ENCODE measurements at places on chromosomes 6 and 20.
A peak's percentile ranks its signal among the peaks of the same experiment; 100 is the strongest.

GRCh38 chr6:75460681-75461080, 32.9 kb downstream of the FILIP1 start:
- DNase-seq: no peak

DNA sequence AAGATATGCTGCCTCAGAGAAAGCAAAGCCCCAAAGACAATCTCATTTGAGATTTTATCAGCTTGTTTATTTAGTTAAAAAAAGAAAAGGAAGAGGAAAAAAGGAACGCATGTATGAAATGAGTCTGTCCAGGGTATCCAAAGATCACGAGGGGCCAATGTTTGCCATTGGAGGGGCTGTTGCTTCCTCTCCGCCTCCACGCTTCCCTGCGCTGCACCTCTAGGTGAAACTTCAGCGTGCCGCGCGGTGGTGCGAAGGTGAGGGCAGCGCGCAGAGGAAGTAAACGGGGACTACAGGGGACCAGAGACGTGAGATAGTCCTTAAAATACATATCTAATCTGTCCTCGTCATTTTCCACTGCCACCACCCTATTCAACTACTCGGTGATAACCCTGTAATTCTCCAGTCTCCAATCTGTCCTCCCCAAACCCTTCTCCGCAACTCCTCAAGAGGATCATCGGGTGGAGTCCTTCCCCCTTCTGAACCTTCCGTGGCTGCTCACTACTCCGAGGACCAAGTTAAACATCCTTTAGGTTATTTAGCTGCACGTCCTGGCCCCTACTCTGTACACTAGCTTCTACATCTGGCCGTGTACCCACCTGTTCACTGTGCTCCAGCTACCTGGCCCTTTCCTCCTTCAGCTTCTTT, 1.1 kb upstream of the DCBLD1 start:
- DNase-seq: no peak

- no peak for DNase-seq
These were observed 36.4 kb upstream of the FKBP1A start for GRCh38 chr20:1429143-1429728.

GRCh38 chr6:159098636-159099106, 53.9 kb upstream of the TAGAP start:
- no peak for DNase-seq

DNA sequence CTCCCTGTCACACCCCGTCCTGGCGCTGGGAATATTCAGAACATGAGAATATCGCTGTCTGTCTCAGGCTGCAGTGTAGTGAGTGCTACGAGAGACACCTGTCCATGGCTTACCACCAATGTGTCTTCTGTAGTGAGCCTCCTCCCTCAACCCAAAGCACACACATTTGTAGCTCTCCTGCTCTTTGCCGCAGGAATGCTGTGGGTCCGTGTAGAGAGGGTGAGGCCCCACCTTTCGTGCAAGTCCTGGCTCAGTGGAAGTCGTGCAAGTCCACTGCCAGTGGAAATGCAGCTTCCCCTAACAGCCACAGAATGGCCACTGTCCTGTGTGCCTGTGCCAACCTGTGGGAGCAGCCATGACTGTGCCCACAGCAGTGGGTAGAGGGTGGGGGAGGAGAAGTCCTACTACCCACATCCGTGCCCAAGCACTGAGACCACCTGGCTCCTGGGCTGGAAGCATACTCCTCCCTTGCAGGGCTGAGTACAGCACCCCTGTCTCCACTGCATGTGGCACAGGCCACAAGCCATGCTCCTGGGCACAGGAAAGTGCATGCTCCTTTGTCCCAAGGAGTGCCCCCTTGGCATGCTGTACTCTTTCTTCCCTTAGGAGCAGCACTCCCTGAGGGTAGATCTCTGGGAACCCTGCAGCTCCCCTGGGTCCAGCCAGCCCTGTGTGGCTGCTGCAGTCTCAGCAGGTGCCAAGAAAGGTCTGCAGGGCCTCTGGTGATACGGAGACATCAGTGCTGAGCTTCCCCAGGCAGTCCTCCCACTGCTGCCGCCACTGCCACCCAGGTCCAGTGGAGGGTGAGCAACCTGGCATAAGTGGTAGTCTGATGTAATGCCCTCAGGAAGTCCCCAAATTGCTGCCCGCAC, 28.0 kb downstream of the IGF2R start:
- no peak for DNase-seq

DNA sequence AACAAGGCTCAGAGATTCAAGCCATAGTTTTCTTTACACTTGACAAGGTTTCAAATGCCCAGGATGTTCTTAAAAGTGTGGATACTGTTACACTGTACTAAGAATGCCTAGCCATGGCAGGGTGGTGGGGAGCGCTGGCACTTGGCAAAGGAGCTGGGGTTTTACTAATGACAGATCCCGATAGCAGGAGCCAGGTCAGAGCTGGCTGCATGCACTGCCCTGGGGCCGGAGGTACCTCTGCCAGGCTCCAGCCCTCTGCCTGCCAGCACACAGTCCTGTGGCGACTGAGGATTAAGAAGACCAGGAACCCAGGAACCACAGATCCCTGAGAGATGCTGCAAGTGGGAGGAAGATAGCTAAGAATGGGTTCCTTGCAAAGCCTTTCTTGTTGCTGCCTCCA, 260.3 kb downstream of the ALDH8A1 start:
- no peak for DNase-seq

- DNase-seq: no peak
These were observed 303.0 kb downstream of the PAX1 start for GRCh38 chr20:22008456-22008855.

DNA sequence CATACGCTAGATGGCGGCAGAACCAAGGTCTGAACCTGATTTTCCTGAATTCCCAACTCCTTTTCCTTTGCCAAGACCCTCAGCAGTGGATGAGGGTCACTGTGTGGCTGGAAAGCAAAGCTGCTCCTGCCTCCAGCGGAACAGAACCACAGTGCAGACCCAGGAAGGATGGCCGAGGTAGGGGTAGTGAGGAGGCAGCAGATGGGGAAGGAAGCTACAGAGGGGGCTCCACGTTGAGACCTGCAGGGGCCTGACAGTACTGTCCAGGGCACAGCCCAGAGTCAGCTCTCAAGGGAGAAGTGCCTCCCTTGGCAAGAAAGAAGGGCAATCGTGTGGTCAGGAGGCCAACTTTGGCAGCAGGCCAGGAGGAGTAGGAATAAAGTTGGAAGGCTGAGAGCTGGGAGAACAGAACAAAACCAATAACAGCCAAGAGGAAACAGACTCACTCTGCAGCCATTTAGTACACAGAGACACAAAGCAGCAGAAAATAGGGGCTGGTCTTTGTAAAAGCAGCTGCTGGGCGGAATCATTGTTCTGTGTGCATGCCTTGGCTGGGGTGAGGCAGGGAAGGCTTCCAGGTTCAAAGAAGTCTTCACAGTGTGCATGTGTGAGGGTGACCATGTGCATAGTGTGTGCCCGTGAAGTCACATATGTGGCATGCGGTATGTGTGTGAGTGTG, 3.1 kb downstream of the GABRR2 start:
- DNase-seq: no peak

DNA sequence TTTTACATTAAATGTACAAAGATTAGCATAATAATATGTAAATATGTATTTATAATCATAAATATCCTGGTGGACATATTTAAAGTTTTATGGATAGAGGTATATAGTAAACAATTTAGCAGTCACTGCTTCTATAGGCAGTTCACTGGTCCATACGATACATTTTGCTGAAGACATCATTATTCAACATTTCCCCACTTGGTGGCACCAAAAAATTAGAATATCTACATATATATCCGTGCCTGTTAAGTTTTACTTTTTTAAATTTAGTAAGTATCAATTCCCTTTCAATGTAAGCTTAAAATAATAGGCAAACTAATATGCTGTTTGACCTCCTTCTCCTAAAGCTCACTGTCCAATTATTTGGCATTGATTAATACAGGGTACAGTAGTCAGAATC, 64.2 kb downstream of the LMBRD1 start:
- no peak for DNase-seq

DNA sequence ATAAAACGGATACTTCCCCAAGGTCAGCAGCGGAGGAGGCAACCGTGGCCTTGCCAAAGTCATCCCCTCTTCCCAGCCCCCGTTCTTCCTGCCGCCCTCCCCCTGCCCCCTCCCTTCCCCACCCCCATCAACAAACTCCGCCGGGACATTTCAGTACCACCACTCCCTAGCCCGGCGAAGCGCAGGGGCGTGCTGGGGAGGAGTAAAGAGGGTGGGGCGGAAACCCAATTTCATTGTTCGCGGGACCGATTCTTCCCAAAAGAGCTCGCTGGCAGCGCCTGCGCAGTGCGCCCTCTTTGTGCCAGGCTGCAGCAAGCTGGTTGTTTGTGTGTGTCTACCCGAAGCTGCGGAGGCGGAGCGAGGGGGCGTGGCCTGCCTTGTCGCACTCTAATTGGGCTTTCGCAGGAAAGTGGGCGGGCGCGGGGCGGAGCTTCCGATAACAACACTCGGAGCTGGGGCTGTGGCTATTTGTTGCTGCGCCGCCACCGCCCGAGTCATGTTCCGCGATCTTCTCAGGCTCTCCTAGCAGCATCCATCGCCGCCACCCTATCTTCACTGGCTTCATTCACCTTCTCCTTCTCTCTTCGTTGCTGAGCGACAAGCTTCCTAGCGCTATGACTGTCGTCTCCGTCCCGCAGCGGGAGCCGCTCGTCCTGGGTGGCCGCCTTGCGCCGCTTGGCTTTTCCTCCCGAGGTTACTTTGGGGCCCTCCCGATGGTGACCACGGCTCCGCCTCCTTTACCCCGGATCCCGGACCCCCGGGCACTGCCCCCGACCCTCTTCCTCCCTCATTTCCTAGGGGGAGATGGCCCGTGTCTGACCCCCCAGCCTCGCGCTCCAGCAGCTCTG, at the start of gene PNRC1:
Gene PNRC1, plus strand, starts transcription at position 471 of the 848 bp plus-strand sequence. Its CDS starts 144 bp downstream, at position 615.
- DNase-seq: peak; percentile 100

DNA sequence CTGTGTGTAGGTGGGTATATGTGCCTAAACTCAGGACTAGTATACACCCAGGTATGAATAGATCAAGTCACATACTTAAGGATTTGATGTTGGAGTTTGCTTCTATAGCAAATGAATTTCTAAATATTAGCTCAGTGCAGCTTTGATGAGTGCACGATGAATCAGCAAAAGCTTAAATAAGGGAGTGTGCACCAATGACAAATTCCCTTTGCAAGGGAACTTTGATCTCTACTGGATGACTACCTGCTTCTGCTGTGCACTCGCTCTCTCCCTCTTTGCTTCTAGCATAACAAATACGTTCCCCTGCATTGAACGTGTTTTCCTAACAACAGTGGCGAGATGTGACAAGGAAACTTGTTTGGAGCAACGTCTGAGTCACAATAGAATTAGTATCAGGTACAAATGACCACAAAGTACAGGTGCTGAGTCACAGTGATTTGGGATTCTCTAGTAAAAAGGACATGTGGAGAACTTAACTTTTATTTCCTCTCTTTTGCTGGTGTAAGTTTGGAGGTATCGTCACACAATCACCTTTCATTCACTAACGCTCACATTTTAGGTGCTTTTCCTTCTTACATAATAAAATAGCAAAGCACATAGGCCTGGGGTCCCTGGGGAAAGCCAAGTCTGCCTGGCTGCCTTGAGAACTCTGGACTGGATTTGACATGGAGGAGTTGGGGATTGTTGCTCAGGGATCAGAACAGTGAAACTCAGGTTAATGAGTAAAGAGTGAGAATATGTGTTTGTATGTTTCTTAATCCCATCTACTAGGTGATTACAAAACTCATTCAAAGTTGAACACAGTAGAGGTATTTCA, 49.7 kb downstream of the KLHL31 start:
- no peak for DNase-seq

DNA sequence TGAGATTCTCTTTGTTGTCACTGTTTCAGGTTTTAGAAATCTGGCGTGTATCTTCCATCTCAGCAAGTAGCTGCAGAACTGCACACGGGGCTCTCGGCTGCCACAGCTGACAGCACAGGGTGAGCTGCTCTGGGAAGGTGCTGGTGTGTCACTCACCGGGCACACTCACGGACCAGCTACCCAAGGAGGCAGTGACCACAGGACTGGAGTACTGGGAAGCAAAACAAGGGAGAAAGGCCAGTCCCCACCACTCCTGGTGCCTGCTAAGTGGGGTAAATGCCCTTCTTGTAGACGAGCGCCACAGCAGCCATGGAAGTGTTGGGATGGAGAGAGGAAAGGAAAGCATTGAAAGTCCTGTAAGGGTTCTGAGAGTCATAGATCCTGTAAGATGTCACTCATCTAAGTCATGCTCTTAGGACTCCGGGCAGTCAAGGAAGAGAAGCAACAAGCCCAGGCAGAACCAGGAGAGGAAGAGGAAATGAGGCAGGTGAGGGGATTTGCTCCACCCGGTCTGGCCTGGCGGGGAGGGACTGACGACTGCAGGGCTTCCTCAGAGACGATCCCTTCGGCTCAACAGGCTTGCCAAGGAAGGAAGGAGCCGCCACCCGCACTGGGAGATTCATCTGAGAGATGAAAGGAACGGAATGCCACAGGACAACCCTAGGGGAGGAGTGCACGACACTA, 48.1 kb downstream of the PRDM1 start:
- DNase-seq: no peak

DNA sequence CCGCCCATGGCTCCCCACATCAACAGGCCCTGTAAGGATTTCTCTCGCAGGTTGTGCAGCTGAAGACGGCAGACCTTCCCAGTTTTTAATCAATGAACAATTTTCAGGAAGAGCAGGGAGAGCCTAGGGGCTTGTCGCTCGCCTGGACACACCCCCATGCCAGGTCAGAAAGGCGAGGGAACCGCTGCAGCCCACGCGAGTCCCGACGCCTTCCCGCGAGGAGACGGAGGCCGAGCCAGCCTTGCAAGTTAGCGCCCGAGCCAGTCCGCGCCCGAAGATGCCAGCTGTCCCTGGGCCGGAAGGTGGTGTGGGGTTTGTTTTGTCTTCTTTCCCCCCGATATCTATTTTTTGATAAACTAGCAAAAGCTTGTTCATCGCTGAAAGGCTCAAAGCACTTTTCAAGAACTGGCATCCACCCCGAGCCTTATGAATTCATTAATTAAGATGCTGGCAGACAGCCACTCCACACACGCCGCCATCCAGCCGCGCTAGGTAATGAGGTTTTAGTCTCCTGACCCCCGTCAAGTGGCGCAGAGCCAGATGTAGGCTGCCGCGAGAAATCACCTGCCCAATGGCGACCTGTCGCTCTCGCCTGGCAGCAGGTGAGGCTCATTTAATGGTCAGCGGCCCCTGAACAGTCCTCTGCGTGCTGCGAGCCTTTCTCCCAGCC, 6.6 kb downstream of the CCDC167 start:
- no peak for DNase-seq

DNA sequence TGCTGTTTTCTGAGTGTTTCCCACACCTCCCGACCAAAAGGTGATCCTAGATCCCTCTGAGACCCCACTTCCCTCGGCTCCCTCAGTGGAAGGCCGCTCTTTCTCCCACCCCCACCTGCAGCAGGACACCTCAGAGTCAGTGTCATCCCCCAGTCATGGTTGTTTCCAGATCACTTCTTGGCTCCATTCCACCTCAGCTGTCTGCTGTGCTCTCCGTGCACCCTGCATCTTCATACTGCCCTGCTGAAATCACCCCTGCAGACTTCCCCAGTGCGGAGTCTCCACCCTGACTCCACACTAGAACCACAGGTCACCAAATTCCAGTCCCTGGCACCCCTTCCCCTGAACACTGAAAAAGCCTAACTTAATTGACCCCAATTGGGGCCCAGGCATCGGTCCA, 255.1 kb upstream of the CDYL start:
- no peak for DNase-seq

- DNase-seq: no peak
These were observed 1.8 kb downstream of the EPB41L2 start for GRCh38 chr6:131061041-131061750.

Measured in stimulated activated CD4-positive, alpha-beta T cell treated with anti-CD3 and anti-CD28 coated beads, Interleukin-15, amount 100 ng/mL, for 48 hours (primary cell).